ENCODE measurements at places on chromosomes 4 and X.

GRCh38 chr4:42248972-42249371 lies 96.5 kb upstream of the BEND4 start:
- DNase-seq = no peak

DNA sequence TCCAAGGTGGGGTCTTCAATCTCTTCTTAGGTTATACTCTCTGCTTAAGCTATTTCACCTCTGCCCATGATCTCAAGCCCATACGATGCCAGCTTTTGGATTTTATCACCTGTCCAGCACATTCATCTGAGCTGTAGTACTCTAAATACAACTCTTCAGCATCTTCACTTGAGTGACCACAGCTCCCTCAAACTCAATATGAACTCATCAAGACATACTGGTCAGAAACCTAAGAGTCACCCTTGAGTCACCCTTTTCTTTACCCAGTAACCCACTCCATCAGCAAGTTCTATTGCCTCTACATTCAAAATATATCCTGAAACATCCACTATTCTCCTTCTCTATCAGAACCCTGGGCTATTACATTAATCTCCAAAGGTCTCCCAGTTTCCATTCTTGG lies 69.4 kb downstream of the DCHS2 start:
- DNase-seq = no peak

- DNase-seq = no peak
Measured at GRCh38 chrX:34632384-34632783, 24.7 kb downstream of the TMEM47 start.

GRCh38 chrX:100905620-100906019 lies 23.1 kb downstream of the XKRX start:
- no peak for DNase-seq

- DNase-seq = no peak
Measured at GRCh38 chr4:38193236-38193863, 233.2 kb downstream of the PTTG2 start.

DNA sequence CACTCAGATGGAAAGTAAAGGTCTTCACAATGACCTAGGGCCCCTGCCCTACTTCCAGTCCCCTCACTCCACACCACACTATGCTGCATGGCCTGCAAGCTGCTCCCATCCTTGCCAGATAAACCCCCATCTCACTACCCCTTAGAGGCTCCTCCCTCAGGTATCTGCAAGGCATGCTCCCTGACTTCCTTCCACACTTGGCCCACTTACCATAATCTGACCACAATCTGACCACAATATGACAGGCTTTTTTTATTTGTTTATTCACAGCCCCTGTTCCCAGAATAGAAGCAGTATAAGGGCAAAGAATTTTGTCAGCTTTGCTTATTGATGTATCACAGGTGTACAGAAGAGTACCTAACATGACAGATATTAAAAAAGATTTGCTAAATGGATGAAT lies 124.7 kb downstream of the CAMK2D start:
- no peak for DNase-seq
